Sigmoid colon (tissue), 7 donors: ENCODE measurements at places on chromosomes 5 and 9. TPM values are rescaled to one million over a fixed set of nuclear protein-coding genes. Genes with fewer than 3 reads are reported as not detected.

Gene ROR2
- 7.6 TPM for polyA plus RNA-seq

Gene LCN15
- polyA plus RNA-seq: 9.0 TPM

Gene MORN5
- polyA plus RNA-seq: not detected

Gene TUSC1
- polyA plus RNA-seq: 12.0 TPM

Gene TERT
- not detected for polyA plus RNA-seq

Gene FBXW5
- 182 TPM for polyA plus RNA-seq

Gene IRX4
- polyA plus RNA-seq: not detected

Gene SOWAHA
- 26.4 TPM for polyA plus RNA-seq

Gene CDKN2B-AS1
- 31.1 TPM for polyA plus RNA-seq

GRCh38 chr5:150638488-150639376 lies 1.7 kb upstream of the SYNPO start:
- H3K27ac ChIP-seq: peak overlapping the region; percentile 86
- H3K4me3 ChIP-seq: no peak overlapping the region
- H3K36me3 ChIP-seq: no peaks in the 10 kb centered on the region
- peaks cover 77% of the 10 kb centered on the region for H3K4me1 ChIP-seq

DNA sequence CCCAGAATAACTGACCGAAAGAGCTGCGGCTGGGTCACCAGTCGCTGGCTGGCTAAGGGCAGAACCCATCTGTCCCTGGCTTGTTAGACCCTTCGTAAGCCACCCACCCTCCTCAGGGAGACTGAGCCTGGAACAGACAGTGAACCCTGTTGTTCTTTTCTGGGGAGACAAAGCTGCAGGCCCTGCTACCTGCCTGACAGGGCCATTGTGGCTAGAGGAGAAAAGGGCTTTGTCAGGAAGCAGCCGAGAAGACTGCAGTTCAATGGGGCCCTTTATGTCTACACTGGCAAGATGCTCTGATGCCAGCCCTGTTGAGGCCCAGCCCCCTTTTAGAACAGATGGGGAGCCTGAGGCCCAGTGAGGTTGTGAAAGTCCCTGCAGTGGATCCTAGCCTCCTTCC lies 3.7 kb upstream of the NIPAL4 start:
- no peak overlapping the region for H3K27ac ChIP-seq

DNA sequence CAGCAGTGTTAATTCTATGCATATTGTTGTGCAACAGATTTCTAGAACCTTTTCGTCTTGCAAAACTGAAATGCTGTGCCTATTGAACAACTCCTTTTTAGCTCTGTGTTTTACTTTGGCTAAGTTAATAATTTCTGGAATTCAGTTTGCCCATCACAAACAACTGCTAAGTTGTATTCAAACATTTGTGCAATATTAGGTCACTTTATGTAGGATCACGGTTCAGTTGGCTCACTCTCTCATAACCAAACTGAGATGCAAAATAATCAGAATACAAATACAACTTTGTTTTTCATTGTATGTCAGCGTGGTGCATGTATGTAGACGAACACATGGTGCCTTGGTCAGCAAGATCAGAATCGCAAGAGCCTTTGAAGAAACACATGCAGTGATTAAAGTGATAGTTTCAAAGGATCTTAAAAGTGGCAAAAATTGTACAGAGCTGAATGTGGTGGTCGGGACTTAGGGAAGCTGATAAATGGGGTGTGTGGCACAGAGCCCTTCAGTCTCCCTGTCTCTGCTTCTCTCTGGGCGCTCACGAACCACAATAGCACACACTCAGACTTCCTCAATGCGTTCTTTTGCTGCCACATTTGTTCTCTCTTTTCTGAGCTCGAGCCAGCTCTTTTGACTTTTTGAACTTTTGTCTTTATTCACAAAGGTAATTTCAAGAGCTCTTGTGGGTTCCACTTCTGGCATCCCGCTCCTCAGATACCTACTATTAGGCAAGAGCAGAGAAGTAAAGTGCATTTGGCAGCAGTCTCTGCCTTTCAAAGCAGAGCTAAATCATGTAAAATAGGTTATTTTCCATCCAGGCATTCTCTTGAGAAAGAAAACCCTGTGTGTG lies 112.4 kb upstream of the CTSL start:
- H3K27ac ChIP-seq: peak overlapping the region; percentile 83
- no peaks in the 10 kb centered on the region for H3K27me3 ChIP-seq
- H3K4me1 ChIP-seq: peaks cover 76% of the 10 kb centered on the region
- no peak for DNase-seq

DNA sequence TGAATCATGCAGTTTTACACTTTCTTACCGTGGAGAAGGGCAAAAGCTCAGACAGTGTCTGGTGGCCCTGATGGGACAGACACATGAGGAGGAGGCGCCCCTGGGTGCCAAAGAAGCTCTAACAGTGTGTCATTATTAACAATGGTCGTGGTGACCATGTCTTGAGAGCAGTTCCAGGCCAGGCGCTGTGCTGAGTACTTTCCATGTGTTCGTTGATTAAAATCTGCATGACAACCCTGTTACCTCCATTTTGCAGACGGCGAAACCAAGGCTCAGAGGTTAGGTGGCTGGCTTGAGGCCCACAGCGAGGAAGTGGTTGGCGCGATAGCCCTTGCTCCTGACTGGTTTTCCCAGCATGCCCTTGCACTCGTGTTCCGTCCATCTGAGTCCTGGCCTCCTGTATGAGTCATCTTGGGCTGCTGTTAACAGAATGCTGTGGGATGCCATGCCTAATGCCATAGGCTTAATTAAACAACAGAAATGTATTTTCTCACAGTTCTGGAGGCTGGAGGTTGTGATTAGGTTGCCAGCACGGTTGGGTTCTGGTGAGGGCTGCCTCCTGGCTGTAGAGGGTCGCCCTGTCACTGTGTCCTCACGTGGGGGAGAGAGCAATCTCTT lies 92.0 kb downstream of the AMBP start:
- H3K4me3 ChIP-seq: no peak overlapping the region
- H3K4me1 ChIP-seq: no peaks in the 10 kb centered on the region
- H3K36me3 ChIP-seq: peaks cover 10% of the 10 kb centered on the region
- DNase-seq: no peak

- H3K27ac ChIP-seq: no peak overlapping the region
- no peaks in the 10 kb centered on the region for H3K27me3 ChIP-seq
- DNase-seq: no peak
- no peak overlapping the region for H3K4me3 ChIP-seq
Observed at GRCh38 chr5:94463739-94464138, 154.7 kb downstream of the KIAA0825 start.

GRCh38 chr9:2396622-2397285 lies 224.8 kb upstream of the VLDLR start:
- H3K4me1 ChIP-seq: no peaks in the 10 kb centered on the region
- no peak overlapping the region for H3K27ac ChIP-seq
- no peaks in the 10 kb centered on the region for H3K36me3 ChIP-seq
- no peak for DNase-seq
- no peak overlapping the region for H3K4me3 ChIP-seq

GRCh38 chr5:23042226-23042625 lies 189.1 kb upstream of the CDH12 start:
- H3K36me3 ChIP-seq: no peaks in the 10 kb centered on the region
- H3K4me3 ChIP-seq: no peak overlapping the region
- DNase-seq: no peak
- no peaks in the 10 kb centered on the region for H3K4me1 ChIP-seq
- H3K27me3 ChIP-seq: no peaks in the 10 kb centered on the region

GRCh38 chr5:168947212-168947868 lies 353.6 kb downstream of the SLIT3 start:
- H3K4me3 ChIP-seq: no peak overlapping the region
- H3K36me3 ChIP-seq: no peaks in the 10 kb centered on the region
- no peak overlapping the region for H3K27ac ChIP-seq
- no peak for DNase-seq

GRCh38 chr5:103487822-103488493 lies 74.6 kb downstream of the NUDT12 start:
- no peaks in the 10 kb centered on the region for H3K4me1 ChIP-seq
- H3K36me3 ChIP-seq: no peaks in the 10 kb centered on the region
- no peaks in the 10 kb centered on the region for H3K27me3 ChIP-seq
- no peak overlapping the region for H3K27ac ChIP-seq
- no peak for DNase-seq

DNA sequence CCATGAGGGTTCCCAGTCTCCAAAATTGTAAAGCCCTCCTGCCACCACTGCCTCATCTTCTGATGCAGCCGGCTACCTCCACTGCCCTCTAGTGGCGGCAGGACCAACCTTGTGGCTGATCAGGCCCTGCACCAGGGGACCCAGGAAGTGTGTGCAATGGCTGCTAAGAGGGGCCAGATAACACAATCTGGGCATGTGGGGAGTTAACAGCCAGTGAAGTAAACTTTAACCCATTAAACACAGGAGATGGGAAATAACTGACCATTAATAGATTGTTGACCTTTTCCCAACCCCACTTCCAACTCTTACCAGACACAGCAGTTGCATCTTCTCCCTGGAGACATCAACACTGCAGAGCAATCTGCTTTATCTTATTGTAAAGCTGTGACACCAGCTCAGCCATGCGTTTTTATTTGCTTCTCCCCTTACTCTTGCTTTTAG lies 63.3 kb downstream of the FREM1 start:
- DNase-seq: peak; percentile 68
- no peaks in the 10 kb centered on the region for H3K27me3 ChIP-seq

DNA sequence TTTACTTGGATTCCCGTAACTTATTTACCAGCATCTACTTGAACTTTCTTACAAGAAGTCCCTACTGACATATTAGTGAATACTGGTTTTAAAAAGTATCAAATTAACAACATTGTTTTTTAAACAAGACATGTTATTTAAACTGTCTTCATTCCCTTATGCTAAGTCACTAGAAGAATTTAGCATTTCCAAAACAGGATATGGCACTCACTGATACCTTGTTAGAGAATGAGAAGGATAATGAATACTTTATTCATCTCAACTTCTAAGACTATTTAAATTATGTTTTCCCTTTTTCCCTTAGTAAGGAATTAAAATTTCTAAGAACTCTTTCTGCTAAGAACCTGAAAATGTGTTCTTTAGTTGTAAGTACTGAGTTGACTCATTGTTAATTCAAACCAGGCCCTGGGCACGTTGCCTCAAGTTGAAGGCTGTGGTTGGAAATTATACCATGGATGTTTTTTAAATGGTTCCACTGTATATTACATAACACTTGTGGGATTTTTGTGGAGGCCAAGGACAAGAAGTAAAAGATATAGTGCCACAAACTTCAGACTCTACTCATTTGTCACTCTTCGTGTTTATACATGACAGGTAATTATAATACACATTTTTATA lies 219.0 kb upstream of the EDIL3 start:
- H3K36me3 ChIP-seq: no peaks in the 10 kb centered on the region
- DNase-seq: no peak
- H3K4me1 ChIP-seq: no peaks in the 10 kb centered on the region
- no peaks in the 10 kb centered on the region for H3K27me3 ChIP-seq
- no peak overlapping the region for H3K27ac ChIP-seq

- H3K36me3 ChIP-seq: peaks cover 5% of the 10 kb centered on the region
- H3K27ac ChIP-seq: no peak overlapping the region
- no peaks in the 10 kb centered on the region for H3K27me3 ChIP-seq
- no peaks in the 10 kb centered on the region for H3K4me1 ChIP-seq
Observed at GRCh38 chr5:154005648-154006047, 33.1 kb downstream of the FAM114A2 start.

GRCh38 chr5:44807269-44807668 lies 1.5 kb upstream of the MRPS30 start:
- peaks cover 16% of the 10 kb centered on the region for H3K36me3 ChIP-seq
- no peaks in the 10 kb centered on the region for H3K27me3 ChIP-seq
- H3K4me3 ChIP-seq: no peak overlapping the region

DNA sequence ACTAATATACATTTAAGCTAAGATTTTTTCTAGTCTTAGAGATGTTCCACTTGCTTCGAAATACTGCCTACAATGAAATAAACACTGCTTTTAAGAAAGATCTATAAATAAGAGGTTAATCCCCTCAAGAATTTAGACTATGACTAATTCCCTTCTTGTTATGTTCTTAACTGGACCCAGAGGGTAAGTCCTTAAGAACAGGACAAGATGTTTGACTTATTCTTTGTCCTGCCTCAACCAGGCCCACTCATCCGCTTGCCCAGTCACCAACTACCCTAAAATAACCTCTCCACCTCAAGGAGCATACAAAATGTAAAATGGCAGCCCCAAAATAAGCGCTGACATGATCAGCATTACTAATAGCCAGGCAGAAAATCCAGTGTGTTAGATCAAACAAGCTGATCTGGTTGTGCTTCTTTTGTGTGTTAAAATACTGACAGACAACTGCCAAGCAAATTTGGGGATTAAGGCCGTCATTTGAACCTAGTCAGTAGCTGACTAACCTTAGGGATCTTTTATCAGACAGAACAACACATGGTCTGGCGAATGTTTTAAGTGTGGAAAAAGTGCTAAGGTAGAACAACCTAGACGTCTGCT lies 93.7 kb upstream of the SMC5 start:
- no peak for DNase-seq
- no peak overlapping the region for H3K4me3 ChIP-seq
- H3K4me1 ChIP-seq: peaks cover 24% of the 10 kb centered on the region
- H3K27me3 ChIP-seq: no peaks in the 10 kb centered on the region
